Mammary epithelial cell (primary cell): ENCODE measurements at places on chromosomes 1 and 21.

GRCh38 chr1:110676970-110677369 is 2.2 kb upstream of the KCNA3 start:
- DNase-seq = no peak

DNA sequence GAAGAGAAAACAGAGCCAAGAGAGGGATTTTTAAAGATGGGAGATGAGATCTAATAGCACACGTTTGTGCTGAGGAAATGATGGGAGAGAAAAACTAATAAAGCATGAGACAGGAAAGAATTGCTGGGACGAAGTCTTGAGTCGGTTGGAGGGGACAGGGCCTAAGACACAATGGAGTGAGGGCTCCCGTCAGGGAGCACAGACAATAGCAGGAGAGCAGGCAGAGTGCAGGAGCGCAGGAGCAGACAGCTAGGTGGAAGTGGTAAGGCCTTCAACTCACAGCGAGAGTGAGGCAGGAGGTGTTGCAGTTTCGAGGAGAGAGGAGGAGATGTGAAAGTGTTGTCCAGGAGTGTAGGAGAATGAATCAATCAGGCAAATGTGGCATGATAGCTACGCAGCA is 59.9 kb upstream of the SOX13 start:
- DNase-seq = no peak

GRCh38 chr1:185334182-185334581 is 17.1 kb upstream of the IVNS1ABP start:
- no peak for DNase-seq

GRCh38 chr1:219958875-219959417 is 30.6 kb upstream of the SLC30A10 start:
- no peak for DNase-seq

DNA sequence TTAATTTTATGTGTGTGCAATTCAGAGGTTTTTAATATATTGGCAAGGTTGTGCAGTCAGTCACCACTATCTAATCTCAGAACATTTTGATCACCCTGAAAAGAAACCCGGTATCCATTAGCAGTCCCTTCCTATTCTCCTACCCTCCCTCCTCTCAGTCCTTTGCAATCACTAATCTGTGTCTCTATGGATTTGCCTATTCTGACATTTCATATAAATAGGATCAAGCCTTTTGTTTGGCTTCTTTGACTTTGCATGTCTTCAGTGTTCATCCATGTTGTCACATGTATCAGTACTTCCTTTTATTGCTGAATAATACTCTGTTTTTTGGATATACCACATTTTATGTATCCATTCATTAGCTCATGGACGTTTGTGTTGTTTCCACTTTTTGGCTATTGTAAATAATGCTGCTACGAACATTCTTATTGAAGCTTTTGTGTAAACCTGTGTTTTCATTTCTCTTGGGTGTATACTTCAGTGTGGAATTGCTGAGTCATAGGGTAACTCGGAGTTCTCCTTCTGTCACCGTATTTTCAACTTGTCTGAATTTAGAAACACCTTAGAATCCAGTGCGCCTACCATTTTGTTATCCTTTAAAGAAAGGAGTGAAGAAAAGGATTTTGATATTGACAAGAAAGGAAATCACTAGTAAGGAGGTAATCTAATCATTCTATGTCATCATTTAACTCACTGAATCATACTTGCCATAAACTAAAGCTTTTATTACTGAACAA is 3.4 kb downstream of the CEP85 start:
- DNase-seq = peak; percentile 26

DNA sequence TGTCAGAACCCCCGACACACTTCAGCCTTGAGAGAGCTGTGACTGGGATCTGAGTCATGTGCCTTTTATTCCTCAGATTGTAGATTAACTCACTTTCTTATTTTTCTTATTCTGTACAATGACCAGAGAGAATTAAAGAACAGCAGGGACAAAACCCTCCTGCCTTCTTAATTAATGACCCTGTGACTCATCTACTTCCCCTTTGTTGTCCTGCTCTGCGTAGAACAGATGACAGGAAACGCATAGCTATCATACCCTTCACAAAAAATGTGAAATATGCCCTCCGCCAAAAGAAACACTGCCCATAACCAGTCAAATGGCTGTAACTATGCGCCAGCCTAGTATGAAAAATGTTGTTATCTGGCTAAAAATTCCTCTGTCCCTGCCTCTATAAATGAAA is 9.1 kb upstream of the PADI2 start:
- DNase-seq = peak; percentile 88

- DNase-seq = peak; percentile 83
Measured at GRCh38 chr1:165376041-165376810, 19.7 kb upstream of the LMX1A start.

GRCh38 chr1:61531716-61532115 is 193.2 kb downstream of the TM2D1 start:
- no peak for DNase-seq

DNA sequence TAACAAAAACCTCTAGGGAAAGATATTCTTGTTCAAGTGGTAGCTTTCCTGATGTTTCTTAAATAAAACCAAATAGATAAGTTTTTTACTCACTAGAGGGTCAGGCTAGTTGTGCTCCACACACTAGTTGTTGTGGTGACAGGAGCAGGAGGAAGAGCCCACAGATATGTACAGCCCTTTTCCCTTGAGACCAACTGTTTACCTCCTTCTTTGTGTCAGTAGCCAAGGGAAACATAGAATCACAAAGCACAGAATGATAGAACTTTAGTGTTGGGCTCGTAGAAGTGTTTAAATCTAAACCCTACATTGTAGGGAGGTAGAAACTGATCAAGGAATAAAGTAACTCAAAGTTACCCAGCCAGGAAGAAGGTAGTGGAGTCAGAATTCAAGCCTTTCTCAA is 309.0 kb downstream of the CTH start:
- DNase-seq = no peak
